ENCODE measurements at places on chromosomes 11 and 22.
A peak's percentile ranks its signal among the peaks of the same experiment; 100 is the strongest.

DNA sequence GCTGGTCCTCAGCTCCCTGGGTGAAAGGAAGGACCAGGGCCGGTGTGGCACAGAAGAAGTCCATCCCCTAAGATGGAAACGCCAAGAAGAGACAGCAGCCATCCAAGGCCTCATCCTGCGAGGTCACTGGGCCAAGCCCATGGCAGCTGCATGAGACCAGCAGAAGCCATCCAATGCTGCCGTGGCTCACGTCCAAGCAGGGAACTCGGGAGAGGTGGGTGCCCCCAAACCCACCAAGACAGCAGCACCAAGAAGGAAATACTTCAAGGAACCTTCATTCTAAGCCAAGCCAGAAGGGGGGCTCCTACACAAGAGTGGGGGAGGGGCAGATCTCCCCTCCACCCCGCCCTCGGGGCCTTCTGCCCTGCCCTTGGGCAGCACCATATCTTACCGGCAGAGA lies 49.6 kb downstream of the IGSF9B start:
- DNase-seq: no peak

DNA sequence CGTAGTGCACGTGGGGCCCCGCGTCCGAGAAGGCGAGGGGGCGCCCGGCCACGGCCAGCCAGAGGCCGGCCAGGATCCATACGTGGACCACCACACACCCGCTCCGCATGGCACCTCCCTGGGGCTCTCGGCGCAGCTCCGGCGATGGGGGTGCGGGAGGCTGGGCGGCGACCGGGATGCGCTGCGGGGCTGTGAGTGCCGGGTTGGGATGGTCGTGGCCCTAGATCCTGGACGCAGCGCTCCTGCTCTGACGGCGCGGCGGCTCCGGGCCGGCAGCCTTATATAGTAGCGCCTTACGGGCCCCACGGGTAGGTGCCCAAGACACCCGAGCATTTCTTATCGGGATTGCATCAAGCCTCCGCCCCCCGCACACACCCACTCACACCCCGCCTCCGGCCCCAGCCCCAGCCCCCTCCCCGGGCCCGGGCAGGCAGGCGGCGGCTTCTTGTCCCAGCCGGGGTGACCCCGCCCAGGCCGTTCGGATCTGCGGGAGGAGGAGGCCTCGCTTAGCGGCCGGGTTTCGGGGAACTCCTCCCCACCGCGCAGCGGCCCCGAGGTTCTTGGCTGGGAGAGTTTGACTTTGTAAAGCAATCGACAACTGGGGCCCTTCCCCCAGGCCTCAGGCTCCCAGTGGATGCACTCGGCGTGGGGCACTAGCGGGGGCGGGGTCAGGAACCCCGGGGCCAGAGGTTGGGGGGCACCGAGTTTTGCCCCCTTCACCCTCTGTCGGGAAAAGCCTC lies at the start of gene FGF19:
Gene FGF19 (minus strand): TSS at position 255 of the 740 bp plus-strand sequence. CDS start 146 bp downstream, at position 109.
- DNase-seq: no peak

- peak; percentile 85 for DNase-seq
These were observed 5.1 kb upstream of the P2RX6 start for GRCh38 chr22:21009638-21010425.

DNA sequence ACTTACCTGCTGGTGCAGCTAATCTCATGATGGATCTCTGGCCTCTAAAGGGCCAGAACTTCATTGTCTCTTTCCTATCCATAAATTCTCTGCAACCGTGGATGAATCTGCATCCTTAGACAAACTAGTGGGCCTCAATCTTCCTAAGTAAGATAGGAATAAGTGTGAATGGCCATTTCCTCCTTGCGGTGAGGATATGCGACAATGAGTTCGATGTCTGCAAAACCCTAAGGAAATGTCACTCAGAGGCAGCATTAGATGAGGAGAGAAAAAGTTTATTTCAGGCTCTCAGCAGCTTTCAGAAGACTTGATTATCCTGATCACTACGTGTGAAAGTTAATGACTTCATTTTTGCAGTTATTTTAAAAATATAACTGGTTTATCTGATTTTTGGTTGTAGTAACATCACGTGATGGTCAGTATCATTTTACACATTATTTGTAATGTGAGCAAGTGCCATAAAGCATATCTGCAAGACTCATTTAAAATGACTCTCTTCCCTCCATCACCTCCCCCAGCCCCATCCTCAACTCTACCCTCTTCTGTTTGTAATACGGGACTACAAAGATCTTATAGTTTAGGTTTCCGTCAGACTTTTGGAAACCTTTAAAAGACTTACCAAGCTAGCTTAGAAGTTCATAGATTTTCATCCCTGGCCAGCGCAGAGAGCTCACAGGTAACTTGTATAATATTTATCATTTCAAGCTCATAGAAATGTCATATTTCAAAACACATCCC lies 10.2 kb downstream of the GRAP2 start:
- no peak for DNase-seq

DNA sequence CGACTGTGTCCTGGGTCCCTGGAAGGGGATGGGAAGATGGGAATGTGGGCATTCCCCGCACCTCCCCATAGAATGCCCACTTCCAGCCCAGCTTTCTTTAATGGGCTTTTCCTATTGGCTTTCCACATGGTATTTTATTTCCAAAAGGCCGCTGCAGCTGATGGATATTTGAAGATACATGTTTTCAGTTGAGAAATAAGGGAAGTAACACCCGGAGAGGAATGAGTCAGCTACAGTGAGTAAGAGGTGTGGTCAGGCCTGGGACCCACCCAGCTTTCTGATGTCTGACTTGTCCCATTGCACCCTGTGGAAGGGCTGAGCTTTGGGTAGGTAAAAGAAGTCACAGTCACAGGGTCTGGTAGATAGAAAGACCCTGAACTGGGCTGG lies 476.9 kb downstream of the MIAT start:
- DNase-seq: no peak

- DNase-seq: no peak
These were observed 287.4 kb downstream of the BRD1 start for GRCh38 chr22:49540084-49540912.

All from T47D (cell line).